ENCODE measurements at places on chromosomes 2 and 18.

DNA sequence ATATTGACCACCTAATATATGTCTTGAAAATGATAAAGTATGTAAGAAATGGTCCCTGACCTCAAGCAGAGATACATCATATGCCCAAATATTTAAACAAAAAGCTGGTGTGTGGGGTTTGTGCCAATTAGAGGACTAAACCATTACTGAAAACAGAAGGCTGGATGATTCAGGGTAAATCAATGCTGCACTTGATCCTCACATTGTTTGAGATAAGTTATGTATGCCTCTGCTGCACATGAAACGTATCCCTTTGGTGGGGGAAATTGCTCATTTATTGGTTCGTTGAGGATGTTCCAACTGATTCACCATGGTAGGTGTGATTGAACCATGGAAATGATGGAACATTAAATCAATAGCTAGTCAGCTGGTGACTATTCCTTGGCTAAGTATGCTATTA is 24.7 kb upstream of the DARS1 start:
- peak; percentile 89 for DNase-seq

GRCh38 chr2:152171718-152172117 is 3.8 kb downstream of the STAM2 start:
- DNase-seq, result no peak

DNA sequence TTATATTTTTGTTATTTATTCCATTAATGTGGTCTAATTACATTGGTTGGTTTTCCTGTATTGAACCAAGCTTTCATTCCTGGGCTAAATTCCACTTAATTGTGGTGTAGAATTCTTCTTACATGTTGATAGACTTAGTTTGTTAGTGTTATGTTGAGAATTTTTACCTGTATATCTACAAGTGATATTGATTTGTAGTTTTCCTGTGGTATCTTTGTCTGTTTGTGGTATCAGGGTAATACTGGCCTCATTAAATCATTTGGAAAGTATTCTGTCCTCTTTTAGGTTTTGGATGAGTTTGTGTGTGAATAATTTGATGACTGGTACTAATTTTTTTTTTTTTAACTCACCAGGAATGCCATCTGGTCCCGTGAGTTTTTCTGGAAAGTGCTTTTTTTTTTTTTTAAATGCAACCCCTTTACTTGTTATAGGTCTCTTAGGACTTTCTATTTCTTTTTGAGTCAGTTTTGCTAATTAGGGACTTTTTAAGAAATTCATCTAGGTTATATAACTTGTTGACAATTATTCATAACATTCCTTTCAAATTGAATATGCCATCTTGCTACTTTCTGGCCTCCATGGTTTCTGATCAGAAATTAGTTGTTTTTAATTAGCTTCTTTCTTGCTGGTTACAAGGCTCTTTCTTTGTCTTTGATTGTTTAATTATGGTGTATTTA is 232.8 kb downstream of the CCDC85A start:
- DNase-seq, result no peak

GRCh38 chr18:54906331-54907185 is 52.7 kb downstream of the CCDC68 start:
- DNase-seq, result peak; percentile 60

- DNase-seq, result peak; percentile 76
These were observed 9.5 kb upstream of the ZNF396 start for GRCh38 chr18:35386600-35387100.

DNA sequence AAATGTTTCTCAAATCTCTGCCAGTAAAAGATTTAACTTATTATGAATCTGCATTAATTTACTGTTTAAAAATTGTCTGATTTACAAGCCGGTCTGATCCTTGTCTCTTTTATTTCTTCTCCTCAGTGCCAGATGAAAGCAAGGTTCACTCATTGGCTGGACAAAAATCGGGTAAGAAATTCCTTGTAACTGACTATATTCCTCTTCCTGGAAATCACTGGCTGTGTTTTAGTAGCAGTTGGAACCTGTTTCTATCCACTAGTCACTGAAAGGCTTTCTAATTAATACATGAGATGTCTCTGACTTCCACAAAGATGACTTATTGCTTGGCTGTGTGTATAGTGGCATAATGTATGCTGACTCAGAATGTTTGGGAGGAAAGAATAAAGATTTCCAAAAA is 436.6 kb upstream of the NRP2 start:
- peak; percentile 85 for DNase-seq

GRCh38 chr2:74540291-74540690 is 10.6 kb downstream of the HTRA2 start:
- no peak for DNase-seq

DNA sequence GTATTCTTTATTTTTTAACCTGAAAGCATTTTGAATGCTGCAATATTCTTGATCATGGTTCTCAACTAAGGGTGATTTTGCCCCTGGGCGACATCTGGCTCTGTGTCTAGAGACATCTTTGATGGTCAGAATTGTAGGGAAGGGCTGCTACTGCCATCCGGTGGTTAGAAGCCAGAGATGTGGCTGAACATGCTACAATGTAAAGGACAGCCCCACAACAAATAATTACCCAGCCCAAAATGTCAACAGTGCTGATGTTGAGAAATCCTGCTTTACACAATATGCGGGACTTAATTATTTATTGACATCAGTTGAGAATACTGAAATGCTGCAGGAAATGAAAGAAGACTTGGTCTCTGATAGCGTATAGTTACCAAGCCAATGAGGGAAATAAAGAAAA is 37.5 kb upstream of the SERPINB2 start:
- peak; percentile 31 for DNase-seq

- no peak for DNase-seq
These were observed 63.5 kb upstream of the TTN start for GRCh38 chr2:178870703-178871102.

DNA sequence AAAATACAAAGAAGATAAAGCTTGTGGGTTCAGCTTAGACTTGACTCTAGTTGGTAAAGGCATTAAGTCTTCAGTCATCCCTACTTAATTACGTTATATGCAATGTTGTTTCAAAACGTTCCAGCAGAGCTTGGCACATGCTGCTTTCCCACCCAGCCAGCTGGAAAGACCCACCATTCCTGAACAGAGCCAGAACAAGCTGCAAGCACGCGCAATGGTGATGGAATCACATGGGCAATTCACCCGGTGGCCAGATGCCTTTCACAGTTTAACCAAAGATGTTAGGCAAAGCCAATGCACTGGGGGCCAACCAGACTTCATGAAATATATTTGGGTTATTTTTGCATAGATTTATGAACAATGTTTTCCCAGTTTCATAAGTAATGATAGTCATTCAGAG is 123.4 kb upstream of the CDH20 start:
- DNase-seq, result no peak

DNA sequence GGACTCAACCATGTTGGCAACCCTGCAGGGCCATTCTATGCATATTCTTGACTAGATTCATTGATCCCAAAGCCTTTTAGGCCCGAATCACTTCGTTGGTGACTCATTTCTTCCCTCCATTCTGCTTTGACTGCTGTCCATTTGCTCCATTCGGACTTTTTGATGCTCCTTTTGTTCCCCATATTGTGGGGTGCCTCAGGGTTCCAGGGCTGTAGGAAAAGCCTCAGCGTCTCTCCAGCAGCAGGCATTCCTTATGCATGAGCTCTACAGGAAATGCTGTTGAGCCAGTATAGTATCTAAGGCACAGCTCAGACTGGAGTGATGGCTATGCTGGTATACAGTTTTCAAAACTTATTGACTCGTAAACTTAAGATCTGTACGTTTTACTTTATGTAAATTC is 292.6 kb downstream of the PRKCE start:
- peak; percentile 87 for DNase-seq

DNA sequence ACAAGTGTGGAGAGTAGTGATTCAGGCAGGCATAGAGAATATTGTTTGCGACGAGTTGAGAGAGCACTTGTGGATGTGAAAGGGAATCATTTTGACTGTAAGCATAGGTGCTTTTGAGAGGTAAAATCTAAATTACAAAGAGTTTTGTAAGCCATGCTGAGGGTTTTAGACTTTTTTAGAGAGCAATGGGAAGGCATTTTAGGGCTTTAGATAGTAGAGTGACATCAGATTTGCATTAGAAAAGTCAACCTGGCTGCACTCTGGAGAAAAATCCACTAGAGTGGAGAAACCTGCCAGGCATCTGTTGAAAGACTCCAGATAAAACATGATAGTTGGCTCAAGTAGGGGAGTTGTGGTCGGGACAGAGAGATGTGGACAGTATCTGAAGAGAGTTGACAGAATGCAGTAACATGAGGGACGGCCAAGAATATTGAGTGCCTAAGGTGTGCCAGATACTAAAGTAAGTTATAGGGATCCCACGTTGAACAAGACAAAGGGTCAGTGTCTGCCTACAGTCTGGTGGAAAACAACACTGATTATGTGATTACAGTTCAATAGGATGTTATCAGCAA is 91.7 kb upstream of the MYO3B start:
- no peak for DNase-seq

DNA sequence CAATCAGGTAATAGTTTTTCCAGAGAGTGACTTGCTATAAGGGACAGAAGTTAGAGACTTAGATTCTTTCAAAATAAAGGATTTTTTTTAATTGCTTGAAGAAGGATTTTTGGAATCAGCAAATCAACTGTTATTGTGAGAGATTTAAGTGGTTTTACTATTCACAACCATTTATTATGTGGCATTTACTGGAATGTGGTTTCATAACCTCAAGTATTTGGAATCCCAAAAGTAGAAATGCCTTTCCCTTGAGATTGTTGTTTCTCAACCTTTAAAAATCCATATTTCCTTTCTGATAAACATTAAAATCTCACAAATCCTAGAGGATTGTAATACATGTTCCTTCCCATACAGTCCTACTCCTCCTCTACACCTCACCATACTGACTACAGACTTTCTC is 5.0 kb downstream of the TANK start:
- DNase-seq, result peak; percentile 84

DNA sequence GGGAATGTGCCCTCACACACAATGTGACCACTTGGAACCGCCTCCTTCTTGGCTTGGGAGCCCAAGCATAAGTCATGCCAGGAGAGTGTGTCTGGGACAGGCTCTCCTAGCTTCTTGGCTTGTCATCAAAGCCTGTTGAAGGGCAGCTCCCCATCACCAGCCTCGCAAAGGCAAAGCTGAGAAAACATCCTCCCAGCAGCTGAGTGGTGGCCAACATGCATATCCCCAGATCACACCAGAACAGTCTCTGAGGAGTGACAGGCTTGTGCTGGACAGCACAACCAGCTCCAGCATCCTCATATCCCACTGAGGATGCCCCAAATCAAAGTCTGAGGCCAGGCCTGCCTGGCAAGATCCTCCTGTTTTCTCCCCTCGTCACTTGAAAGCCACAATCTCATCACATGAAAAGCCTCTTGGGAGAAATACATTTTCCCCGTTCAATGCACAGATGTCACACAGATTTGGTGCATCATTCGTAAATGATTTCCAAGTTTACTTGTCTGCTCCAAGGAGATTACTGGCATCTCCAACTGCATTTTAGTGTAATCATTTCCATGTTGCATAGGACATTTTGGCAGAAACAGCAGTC is 269.3 kb downstream of the TTC32 start:
- DNase-seq, result no peak

- DNase-seq, result no peak
These were observed 57.1 kb upstream of the CYTIP start for GRCh38 chr2:157501026-157501425.
